Spleen (tissue), 13 donors: ENCODE measurements at places on chromosomes 6 and 20.

GRCh38 chr6:35091346-35092083, 49.6 kb downstream of the TCP11 start:
- no peak for DNase-seq

GRCh38 chr6:120681204-120681603, 653.1 kb downstream of the TBC1D32 start:
- no peak for DNase-seq

GRCh38 chr6:93412452-93412851, 6.9 kb downstream of the EPHA7 start:
- no peak for DNase-seq

DNA sequence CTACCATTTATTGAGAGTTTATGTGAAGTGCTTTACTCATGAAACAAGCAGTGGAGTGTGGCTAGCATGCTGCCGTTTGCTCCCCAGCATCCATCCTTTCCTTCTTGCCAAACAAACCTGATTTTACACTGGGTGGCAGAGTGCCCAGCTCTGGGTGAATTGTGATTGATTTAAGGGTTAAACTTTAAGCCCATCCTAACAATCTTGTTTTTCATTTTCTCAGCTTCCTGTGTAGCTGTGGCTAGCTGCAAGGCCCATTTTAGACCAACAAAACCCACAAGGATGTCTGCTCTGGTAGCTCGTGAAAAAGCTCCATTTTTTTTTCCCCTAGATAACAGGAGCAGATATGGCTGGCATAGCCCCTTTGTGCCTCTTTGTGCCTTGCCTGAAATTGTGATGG, 77.7 kb upstream of the KCNG1 start:
- DNase-seq: no peak

DNA sequence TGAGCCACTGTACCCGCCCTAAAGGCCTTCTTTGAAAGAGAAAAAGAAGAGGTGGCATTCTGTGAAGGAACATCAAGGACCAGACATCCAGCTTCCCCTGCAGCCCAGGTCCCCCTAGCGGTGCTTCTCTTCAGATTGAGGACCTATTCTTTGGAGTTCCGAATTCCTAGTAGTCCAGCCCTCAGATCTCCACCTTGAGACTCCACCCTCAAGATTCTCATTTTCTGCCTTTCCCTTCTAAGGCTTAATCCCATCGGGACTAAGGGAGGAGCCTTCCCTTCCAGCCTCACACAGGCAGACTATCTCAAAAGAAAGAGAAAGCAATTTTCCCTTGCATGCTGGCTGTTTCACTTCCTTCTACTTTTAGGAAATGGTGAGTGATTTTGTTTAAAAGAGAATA, 32.5 kb downstream of the MUC22 start:
- no peak for DNase-seq

GRCh38 chr6:148332088-148332487, 10.6 kb upstream of the SASH1 start:
- DNase-seq: no peak

DNA sequence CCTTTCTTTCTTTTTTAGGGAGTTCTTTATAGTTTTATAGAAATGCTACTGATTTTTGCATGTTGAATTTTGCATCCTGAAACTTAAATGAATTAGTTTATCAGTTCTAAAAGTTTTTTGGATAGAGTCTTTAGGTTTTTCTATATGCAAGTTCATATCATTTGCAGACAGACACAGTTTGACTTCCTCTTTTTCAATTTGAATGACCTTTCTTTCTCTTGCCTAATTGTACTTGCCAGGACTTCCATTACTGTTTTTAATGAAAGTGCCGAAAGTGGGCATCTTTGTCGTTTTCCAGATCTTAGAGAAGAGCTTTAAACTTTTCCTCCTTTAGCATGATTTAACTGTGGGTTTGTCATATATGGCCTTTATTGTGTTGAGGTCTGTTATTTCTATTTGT, 21.1 kb upstream of the EDN1 start:
- no peak for DNase-seq

DNA sequence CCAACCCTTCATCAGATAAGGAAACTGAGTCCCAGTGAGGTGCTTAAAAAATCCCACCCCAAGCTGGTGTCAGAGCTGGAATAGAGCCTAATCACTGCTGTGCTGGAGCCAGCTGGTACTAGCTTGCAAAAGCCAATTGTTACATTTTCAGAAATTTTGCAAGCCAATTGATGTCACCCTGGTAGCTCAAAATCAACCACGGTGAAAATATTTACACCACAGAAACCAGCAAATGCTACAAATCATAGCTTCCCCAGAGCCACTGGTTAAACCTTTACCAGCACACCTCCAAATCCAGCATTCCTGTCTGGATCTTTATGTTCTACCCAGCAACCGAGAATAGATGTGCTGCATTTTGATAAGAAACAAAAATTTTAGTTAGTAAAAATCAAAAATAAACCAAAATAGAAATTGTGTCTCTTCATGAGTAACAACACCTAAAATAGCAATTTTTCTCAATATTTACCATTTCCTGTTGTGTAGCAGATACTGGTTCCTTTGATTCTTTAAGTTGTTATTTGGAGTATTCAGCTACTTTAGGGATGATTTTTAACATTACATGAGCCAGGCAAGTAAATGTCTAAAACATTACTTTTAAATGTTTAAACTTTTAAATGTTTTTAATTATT, 7.2 kb upstream of the LCA5 start:
- DNase-seq: no peak

DNA sequence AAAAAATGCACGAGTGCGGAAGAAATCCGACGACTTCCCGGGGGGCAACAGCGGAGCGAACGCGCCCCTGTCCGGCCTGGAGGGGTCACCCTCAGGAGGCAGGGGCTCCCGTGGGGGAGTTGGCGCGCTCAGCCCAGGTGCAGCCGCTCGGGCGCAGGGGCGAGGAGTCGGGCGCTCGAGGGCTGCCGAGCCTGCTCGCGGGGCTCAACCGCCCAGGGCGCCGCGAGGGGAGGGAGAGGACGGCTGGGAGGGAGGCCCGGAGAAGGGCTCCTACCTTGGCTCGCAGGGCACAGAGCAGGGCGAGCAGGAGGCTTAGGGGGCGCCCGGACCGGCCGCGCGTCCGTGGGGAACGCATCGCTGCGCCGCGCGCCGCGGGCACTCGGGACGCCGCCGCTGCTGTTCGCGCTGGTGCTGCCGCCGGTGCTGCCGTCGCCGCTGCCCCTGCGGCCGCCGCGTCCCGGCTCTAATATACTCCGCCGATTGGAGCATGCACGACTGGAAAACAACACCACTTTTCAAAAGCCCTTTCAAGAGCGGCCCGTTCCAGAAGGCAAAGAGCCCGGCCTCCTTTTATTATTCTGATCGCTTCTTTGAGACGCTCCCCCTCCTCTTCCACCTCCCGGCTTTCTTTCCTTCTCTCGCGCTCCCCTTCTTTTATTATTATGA, 490 bp downstream of the JAG1 start:
- peak; percentile 87 for DNase-seq

- no peak for DNase-seq
Observed at GRCh38 chr20:25237610-25238318, 10.1 kb upstream of the PYGB start.
